ENCODE measurements at places on chromosomes 16 and 17.

- DNase-seq: no peak
These were observed 141.1 kb downstream of the CCDC182 start for GRCh38 chr17:57603978-57604377.

DNA sequence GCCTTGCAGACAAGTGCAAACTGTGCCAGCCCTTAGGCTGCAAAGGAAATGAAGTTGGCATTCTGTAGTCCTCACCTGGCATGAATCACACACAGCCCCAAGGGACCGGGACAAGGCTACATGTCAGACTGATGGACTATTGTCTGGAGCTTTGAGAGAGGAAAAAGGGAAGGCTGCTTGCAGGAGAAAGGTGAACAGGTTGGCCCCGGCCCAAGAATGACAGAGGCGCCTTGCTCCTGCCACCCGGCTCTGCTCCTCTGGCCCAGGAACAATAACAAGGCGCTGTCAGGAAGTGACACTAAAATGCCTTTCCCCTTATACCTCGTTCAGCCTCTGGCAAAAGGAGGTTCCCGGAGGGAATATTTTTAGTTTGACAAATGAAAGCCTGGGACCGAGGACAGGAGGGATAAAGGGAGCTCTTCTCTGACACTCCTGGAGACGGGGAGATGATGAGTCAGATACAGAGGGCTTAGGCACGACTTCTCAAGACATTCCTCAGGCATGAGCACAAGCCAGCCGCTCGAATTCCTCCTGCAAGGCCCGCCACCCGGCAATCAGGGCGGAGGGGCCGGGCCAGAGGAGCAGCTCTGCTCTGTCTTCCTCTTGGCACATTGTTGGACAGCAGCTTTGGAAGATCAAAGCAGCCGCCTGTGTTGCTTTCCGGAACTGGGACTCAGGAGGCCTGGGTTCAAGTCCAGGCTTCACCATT, 105.8 kb downstream of the NOG start:
- peak; percentile 100 for DNase-seq

DNA sequence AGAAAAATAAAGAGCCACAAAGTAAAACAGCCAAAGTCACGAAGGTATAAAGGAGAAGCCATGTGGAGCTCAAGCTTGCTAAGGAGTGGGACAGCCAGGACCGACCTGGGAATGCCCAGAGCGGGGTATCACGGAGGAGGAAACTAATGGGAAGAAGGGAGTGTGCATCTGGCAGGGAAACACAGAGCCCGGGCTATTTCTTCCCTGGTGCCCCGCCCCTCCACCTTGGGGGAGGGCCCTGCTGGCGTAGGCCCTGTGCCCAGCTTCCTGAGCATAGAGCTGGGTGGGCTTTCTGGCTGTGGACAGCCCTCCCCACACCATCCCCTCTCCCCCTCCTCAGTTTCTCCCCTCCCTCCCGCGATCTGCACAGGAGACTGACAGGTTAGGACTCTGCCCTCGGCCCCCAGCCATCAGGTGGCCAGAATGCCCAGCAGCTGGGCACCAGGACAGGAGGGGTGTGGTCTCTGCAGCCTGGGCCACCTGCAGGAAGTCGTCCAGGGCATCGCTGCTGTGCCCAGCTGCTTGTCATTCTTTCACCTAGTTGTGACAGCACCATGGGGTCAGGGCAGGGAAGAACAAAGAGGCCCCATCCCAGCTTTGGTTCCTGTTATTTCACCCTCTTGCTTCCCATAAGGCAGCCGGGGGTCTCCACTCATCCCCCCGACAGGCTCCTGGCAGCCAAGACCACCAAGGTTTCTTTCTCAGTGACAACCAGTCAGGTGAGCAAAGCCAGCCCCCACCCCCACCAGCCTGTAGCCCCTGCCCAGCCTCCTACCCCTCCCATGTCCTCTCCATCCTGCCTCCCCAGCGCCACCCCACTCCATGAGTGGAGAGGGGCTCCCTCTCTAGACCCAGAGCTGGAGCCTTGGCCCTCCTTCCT, 7.1 kb upstream of the DCAF7 start:
- no peak for DNase-seq

- DNase-seq: no peak
These were observed 559 bp downstream of the IRX3 start for GRCh38 chr16:54286090-54286365.

- DNase-seq: peak; percentile 87
These were observed at the start of gene CNTNAP1 for GRCh38 chr17:42681976-42682721. TSS of gene CNTNAP1 (plus strand) at chr17:42682531. CDS start at chr17:42682830, 299 bp downstream.

DNA sequence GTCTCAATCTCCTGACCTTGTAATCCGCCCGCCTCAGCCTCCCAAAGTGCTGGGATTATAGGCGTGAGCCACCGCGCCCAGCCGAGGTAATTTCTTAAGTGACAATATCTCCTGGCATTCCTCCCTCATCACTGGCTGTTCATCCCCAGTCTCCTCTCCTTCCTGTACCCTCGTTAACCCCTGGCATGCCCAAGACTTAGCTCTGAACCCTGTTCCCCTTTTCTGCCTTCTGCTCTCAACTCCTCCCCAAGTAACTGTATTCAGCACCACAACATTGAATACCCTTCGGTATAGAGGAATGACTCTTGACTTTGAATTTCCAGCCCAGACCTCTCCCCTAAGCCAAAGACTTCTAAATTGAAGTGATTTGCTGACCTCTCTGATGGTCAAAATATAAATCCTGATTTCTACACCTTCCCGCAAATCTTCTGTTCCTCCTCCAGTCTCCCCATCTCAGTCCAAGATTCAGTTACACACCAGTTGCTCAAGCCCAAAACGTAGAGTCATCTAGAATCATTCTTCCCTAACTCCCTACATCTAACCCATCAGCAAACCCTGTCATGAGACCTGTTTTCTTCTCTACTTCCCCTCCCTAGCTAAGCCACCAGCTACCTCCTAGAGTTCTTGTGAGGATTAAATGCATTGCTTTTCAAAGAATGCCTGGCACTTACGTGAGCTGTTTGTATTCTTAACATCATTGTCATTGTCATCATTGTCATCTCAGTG, 14.8 kb downstream of the PMP22 start:
- no peak for DNase-seq

GRCh38 chr17:59234631-59235030, 14.3 kb downstream of the GDPD1 start:
- DNase-seq: no peak

DNA sequence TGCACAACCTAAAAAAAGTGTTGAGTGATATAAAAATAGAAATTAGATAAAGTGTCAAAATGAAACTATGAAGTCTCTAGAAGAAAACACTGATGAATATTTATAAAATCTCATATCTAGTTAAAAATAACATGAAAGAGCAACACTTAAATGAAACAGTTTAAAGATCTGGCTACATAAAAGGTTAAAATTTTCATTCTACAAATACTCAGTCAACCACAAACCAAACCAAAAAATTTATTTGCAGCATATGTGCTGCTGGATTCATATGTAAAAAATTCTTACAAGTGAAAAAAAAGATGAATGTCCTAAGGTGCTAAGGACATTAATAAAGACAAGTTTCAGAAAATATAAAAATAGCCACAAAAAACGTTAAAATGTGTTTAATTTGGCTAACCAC, 22.6 kb upstream of the CDYL2 start:
- DNase-seq: no peak

DNA sequence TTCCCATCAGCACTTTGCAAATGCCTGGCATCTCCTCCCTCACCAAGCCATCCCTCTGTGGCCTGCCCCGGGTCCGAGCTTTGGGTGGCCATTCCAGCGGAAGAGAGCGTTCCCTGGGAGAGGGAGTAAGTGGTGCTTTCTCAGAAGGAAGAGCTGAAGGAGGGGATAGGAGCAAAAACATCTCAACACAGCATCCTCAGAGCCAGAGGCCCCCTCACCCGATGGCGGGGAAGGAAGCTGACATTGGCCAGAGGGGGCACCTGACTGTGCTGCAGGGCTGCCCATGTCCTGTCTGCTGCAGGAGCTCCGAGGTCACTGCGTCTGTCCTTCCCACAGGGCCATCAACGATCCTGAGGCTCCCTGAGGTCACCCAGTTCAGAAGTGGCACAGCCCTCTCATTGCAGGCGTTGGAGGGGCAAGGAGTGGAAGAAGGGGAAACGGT, 427 bp upstream of the TLCD3B start:
- no peak for DNase-seq

DNA sequence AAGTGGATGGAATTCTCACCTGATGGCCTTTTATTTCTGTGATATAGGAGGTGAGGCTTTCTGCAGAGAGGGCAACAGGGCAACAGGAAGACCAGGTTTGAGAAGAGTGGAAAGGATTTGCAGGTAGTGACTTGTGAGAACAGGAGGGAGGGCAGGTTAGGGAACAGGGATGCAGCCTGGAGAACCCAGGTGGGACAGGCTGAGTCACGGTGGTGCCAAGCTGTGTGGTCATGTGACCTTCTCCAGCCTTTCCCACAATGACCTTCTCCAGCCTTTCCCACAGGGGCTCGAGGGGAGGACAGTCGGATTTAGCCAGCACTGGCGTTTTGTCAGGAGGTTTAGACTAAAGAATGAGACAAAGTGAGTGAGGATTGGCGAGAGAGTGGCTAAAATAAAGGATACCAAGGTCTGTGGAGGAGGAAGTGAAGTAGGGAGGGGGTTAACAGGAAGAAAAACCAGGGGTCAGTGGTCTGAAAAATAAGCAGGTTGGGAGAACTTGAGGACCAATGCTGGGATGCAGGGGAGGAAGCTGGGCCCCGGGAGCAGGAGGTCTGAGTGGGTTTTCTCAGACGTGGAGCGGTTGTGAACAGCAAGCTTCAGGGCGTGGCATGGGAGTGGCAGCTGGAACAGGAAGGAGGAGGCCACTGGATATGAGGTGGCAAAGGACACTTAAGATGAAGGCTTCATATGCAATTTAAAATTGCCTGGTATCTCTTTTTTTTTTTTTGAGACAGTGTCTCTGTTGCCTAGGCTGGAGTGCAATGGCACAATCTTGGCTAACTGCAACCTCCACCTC, 37.7 kb downstream of the DNAH2 start:
- no peak for DNase-seq

DNA sequence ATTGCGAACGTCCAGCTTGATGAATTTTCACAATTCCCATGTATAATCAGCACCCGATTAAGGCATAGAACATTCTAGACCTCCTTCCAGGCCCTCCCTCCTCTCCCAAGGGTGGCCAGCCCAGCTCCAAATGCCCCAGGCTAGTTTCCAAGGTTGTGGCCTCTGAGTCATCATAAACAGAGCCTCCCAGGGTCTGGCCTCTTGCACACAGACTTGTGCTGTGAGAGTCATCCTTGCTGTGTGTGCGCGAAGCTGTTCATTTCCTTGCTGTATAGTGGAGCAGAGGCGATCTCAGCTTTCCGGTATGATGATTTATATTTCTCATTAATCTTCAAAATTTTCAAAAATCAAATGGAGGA, 20.5 kb upstream of the JPH3 start:
- DNase-seq: peak; percentile 98

GRCh38 chr17:61488878-61489718, 36.9 kb downstream of the TBX4 start:
- no peak for DNase-seq

DNA sequence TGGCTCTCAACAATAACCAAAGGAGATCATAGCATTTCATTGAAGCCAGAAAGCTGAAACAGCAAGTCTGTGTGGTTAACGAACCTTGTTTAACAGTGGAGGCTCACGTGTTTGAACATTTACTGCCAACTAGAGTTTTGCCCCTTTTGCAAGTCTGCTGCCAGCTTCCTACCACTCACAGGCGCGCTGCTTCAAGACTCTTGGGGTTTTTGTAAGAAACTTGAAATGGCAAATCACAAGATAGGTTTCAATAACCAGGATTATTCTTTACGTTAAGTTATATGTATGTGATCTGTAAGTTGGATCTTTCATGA, 1.2 kb downstream of the SNTB2 start:
- DNase-seq: peak; percentile 53

GRCh38 chr17:70344386-70345060, 175.2 kb downstream of the KCNJ2 start:
- DNase-seq: no peak
